ENCODE measurements at places on chromosomes 7 and 10. TPM values are rescaled to one million over a fixed set of nuclear protein-coding genes. Genes with fewer than 3 reads are reported as not detected.

SPRN gene
- 0.16 TPM for polyA plus RNA-seq

ANXA8 gene
- polyA plus RNA-seq = 0.20 TPM

HOXA9 gene
- 1.4 TPM for polyA plus RNA-seq

IDI2 gene
- not detected for polyA plus RNA-seq

ZNF727 gene
- 1.1 TPM for polyA plus RNA-seq

FRMD4A gene
- polyA plus RNA-seq = 22.2 TPM

NUDCD3 gene
- 23.5 TPM for polyA plus RNA-seq

SPDYE2 gene
- not detected for polyA plus RNA-seq

KCND2 gene
- 0.46 TPM for polyA plus RNA-seq

DOCK4 gene
- 7.6 TPM for polyA plus RNA-seq

NUDT5 gene
- polyA plus RNA-seq = 17.8 TPM

PTPRN2 gene
- polyA plus RNA-seq = 7.3 TPM

ERLIN1 gene
- polyA plus RNA-seq = 10.9 TPM

WNT2 gene
- 0.25 TPM for polyA plus RNA-seq

GPR37 gene
- 1.7 TPM for polyA plus RNA-seq

SFRP5 gene
- 86.2 TPM for polyA plus RNA-seq

DGKI gene
- polyA plus RNA-seq = 0.03 TPM

SPDYE16 gene
- polyA plus RNA-seq = 0.11 TPM

OR2A1 gene
- polyA plus RNA-seq = 0.05 TPM

RPEL1 gene
- not detected for polyA plus RNA-seq

TMEM273 gene
- polyA plus RNA-seq = 3.6 TPM

COL13A1 gene
- 0.22 TPM for polyA plus RNA-seq

SFMBT2 gene
- 0.67 TPM for polyA plus RNA-seq

All from adipose tissue (tissue), 3 donors.